EL (cell line): ENCODE measurements at places on chromosomes 4 and X.

DNA sequence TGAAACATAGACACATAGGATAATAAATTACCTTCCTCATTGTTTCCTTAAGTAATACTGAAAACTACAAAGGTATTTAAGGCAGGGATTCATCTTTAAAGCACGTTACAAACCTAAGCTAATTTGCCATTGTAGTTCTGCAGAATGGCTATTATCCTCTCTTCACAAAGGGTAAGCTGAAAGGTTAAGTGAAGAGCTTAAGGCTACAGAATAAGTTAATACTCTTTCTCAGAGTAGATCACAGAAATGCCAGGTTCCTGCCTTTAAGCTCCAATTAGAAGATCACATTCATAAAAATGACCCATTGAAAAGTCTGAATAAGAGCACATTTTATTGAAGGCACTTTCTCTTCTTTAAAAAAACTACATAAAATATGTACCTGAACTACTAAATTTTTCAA, 42.1 kb upstream of the PRDM5 start:
- DNase-seq: no peak

- DNase-seq: no peak
These were observed 161.6 kb upstream of the MID1 start for GRCh38 chrX:10781847-10782530.

DNA sequence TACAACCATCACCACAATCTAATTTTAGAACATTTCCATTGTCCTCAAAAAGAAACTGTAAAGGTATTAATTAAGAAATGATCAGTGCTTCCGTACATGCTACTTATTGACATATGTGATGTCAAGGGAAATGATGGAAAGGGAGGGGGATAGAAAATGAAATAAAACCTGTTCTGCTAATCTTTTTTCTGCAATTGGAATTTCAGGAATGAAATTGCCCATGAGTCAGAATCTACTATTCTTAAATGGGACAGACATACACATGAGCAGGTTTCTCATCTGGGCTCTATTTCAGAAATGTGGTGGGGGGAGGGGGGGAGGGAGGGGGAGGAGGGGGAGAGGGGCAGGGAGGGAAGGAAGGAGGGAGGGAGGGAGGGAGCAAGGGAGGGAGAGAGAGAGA, 91.0 kb downstream of the SHROOM4 start:
- no peak for DNase-seq

DNA sequence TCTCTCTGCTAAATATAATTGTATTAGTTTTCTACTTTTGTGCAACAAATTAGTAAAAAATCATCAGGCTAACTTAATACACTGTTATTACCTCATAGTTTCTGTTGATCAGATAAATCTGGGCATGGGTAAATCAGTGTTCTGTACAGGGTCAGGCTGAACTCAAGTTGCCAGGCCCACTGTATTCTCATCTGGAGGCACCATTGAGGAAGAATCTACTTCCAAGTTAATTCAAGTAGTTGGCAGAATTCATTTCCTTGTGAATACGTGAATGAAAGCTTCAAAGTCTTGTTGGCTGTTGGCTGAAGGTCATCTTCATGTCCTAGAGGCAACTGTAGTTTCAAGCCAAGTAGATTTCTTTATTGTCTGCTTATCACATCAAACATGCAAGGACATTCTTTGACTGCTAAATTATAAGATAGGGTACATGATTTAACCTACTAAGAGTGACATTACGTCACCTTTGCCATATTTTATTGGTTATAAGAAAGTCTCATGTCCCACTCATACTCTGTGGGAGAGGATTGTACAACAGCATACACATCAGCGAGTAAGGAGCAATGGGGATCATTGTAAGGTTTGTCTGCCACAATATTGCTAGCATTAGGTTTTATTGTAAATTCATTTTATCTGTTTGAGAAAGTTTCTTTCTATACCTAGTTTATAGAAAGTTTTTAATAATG, 1219.0 kb downstream of the ARAP2 start:
- DNase-seq: no peak

- peak; percentile 1 for DNase-seq
These were observed 93.0 kb downstream of the TSPAN7 start for GRCh38 chrX:38654302-38654701.

GRCh38 chrX:151004085-151004484, 20.9 kb downstream of the HMGB3 start:
- DNase-seq: no peak

GRCh38 chr4:141220271-141220670, 424 bp upstream of the ZNF330 start:
- DNase-seq: peak; percentile 4

- peak; percentile 11 for DNase-seq
These were observed 138.9 kb downstream of the NPNT start for GRCh38 chr4:106034220-106034619.

GRCh38 chr4:169164669-169165415, 105.9 kb downstream of the SH3RF1 start:
- DNase-seq: peak; percentile 90

DNA sequence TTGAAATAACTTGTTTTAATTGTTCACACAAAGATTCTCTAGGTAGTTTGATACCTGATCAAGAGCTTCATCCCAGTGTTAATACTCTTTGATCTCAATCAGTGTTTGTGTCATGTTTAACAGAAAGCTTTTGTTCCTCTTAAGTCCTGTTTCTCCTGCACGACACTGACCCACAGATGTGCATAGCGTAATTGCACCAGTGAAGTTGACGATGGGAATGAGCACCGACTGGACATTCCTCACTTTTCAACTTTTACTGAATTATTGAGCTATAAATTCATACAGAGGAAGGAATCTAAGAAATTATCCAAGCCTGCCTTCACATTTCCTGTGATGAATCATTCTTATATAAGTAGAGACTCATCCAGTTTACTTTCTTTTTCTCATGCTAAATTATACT, 878.7 kb upstream of the TENM3 start:
- DNase-seq: peak; percentile 29

- no peak for DNase-seq
These were observed 208.1 kb downstream of the BMPR1B start for GRCh38 chr4:94965852-94966251.

- no peak for DNase-seq
These were observed 12.0 kb downstream of the CPLX1 start for GRCh38 chr4:813900-814299.

- no peak for DNase-seq
These were observed 1040.0 kb downstream of the STPG2 start for GRCh38 chr4:97103252-97103651.

- DNase-seq: no peak
These were observed 27.6 kb upstream of the GTPBP6 start for GRCh38 chrX:346034-346813.

- no peak for DNase-seq
These were observed 190.6 kb upstream of the SPRY1 start for GRCh38 chr4:123206016-123206415.

- DNase-seq: no peak
These were observed 1.3 kb downstream of the FAM9C start for GRCh38 chrX:13043138-13043537.

DNA sequence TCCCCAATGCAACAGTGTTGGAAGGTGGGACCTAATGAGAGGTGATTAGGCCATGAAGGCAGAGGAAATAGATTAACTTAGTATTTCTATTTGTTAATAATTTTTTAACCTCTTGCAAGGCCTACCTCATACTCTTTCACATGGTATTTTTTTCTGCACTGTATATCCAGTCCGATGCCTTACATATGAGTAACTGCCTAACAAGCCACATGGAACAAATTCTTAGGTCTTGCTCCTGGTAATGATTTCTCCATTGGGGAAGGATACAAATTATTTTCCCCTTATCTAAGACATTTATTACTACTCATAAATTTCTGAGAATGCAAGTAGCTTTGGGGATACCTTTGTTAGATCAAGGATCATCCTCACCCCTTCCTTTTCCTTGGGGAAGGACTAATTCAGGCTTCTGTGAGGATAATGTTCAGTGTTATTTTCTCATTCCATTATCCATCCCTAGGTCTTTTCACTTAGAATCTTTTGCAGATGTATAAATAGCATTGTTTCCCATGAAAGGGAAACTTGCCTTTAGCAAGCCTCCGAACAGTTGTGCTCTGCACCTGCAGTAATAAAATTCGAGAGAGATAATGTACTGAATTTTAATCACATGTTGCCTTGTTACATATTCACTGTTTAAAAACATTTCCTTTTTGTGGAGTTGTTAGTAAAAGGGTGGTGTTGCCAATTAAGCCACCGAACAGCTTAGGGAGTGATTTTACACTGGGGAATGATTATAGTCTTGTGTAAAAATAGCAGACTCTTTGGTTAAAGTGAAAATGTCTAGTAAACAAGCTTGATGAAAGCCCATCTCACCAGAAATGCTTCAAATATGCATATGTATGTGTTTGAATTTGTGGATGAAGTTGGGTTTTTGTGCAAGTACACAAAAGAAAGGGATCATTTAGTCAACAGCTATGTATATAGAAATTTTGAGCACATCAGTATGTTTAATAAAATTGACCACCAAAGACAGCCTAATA, 89.9 kb downstream of the CFAP299 start:
- no peak for DNase-seq

DNA sequence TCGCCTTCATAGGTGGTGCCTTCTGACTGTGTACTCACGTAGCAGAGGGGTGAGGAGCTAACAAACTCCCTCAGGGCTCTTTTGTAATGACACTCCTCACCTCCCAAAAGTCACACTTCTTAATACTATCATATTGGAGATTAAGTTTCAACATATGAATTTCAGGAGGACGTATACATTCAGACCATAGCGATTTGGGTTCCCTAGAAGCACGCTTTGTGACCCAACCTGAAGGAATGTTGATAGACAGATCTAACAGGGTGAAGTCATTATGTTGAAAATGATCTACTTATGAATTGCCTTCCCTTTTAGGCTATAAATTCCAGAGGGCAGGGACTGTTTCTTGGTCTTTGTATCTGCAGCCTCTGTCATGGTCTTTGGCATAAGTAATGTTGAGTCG, 3.2 kb upstream of the KLHL34 start:
- no peak for DNase-seq

DNA sequence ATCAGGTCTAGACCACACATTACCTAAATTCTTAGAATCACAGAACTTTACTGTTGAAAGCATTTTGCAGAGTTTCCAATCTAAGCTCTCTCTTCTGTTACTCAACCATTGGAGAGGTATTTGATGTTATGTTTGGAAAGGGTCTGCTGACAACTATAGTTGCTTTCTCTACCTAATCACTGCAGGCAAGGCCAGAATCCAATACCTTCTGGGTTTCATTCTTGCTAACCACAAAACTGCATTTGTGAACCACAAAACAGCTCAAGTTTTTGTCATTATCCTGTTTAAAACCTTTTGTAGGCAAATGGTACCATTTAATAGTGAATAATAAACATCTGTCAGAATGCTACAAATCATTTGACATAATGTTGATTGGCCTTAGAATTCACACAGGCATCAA, 380.1 kb downstream of the GASK1B start:
- no peak for DNase-seq

DNA sequence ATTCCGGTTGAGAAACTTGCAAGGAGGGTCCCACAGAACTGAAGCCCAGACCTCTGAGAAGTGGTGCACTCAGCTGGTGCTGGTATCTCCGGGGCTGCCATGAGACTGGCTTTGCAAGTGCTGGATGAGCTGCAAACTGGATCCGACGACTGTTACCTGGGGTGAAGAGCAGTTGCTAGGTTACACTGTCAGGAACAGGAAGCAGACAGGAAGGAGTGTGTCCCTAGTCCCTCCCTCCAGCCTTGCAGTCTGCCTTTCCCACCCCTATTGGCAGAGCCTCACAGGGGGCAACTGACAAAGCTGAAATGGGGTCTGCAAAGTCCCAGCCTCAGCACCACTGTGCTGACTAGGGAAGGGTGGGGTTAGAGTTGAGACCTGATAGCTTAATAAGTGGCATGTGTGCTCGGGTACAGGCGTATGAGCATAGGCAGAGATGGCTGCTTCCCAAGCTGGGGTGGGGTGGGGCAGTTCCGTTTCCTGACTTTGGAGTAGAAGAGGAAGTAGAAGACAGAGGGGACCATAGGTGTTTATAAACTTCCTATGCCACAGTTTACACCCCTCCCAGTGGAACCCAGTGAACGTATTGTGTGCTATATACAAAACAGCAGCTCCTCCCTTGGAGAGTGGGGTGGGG, 18.0 kb downstream of the PPEF1 start:
- DNase-seq: no peak

DNA sequence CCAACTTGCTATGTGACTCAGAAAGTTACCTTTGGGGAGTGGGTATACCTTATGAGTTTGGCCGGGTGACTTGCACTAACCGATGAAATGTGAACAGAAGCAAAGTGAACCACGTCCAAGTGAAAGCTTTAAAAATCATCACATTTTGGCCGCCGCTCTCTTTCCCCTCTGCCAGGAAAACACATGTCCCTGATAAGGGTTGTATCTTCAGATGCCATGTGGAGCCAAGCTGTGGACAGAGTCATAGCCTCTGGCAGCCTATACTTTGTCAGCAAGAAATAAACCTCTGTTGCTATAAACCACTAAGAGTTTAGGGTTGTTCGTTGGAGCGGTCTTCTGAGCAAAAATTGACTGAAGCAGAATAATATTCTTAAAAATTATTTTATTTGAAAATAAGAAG, 92.3 kb downstream of the PRDM5 start:
- no peak for DNase-seq

DNA sequence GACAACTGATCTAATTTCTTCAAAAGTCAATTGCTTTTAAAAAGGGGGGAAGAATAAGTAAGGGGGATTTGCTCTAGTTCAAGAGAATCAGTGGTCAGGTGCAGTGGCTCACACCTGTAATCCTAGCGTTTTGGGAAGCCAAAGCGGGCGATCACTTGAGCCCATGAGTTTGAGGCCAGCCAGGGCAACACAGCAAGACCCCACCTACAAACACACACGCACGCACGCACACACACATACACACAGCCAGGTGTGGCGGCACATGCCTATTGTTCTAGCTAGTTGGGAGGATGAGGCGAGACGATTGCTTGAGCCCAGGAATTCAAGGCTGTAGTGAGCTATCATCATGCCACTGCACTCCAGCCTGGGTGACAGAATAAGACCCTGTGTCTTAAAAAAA, 9.6 kb downstream of the GRSF1 start:
- no peak for DNase-seq

DNA sequence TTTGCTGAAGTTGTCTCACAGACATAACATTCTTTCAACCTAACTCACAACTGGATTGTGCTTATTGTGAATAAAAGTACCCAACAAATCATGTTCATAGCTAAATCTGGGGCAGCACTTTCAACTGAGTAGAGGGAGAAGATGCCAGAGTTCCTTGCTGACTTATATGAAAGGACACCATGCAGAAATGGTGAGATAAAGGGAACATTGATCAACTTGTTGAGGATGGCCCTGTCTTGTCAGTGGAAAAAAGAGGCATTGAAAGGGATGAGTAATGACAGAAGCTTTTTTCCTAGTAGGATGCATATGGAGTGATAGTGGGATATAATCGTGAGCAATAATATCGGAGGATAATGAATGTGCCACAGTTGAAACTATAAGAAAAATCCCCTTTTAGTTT, 221.7 kb downstream of the ARHGAP24 start:
- no peak for DNase-seq

DNA sequence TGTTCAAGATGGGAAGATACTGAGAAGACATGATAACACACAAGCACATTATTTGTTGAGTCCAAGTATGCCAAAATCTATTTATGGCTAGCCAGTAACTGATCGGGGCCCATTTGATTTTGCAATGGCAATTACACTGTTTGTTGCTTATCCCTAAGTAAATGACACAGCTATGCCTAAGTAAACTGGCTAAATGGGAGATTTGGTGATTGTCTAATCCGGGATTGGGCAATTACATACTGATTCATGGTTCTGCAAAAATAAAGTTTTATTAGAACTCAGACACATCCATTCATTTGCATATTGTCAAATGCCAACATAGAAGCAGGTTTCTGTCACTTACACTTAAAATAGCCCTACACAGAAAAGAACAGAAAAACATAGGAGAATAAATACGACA, 140.2 kb upstream of the TBL1X start:
- DNase-seq: no peak

- DNase-seq: no peak
These were observed 70.0 kb upstream of the SHISA3 start for GRCh38 chr4:42327323-42327722.
